ENCODE measurements at places on chromosomes 13 and 19.

- DNase-seq: no peak
These were observed 62.3 kb downstream of the ZNF627 start for GRCh38 chr19:11659612-11660011.

GRCh38 chr13:48485432-48485831 is 47.4 kb downstream of the RCBTB2 start:
- DNase-seq: no peak

GRCh38 chr19:35375505-35376307 is 4.8 kb downstream of the GPR42 start:
- no peak for DNase-seq

DNA sequence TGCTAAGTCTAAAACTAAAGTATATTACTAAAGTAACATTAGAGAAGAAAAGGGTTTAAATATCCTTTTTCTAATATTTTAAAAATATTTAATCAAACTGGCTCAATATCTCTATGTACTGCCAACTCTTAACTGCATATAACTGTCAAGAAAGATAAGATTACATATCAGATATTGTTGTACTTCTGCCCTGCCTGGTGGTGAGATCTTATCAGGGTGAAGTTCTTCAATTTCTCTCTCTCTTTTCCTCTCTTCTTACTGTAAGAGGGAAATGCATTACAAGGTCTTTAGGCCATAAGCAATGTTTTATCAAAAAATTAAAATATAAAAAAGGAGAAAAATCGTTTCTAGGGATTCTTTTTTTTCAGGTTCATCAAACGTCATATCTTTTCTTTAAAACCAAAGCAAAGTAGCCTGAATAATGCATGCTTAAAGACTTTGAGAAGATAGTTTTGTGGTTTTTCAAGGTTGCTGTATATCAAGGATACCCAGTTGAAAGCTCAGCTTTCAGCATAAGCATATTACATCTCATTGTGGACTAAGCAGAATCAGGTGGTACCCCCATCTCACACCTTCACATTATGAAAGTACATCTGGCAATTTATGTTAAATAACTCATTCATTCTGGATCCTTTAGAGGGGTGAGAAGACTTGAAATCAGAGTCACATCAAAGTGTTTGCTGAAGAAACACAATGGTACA is 1625.7 kb upstream of the SLC10A2 start:
- no peak for DNase-seq

- DNase-seq: no peak
These were observed 413.1 kb upstream of the ARGLU1 start for GRCh38 chr13:106981051-106981450.

DNA sequence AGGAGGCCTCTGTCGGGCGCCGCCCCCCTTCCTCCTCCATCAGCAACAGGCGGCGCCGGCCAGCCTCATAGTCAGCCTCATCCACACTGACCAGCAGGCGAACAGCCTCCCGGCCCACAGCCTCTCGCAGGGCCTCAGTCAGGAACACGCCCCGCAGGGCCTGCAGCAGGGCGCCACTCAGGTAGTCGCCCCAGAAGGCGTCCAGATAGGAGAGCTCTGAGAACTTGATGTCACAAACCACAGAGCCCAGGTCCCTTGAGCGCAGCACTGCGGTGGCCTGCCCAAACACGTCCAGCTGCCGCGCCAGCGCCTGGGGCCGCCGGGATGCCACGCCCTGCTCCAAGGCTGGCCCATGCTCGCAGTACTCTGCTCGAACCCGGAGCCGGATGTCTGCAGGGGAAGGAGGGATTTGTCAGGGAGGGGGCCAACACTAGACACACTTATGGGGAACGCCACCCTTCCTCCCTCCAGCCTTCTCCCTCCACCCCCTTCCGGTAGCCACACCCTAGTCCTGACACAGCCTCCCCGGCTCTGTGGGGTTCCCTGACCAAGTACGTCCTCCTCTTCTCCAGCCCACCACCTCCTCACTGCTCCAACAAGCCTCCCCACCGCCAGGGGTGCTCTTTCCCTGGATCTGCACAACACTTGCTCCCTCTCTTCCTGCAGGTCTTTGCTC is 17.9 kb downstream of the DEDD2 start:
- DNase-seq: peak; percentile 38

GRCh38 chr19:31154021-31154420 is 195.2 kb downstream of the TSHZ3 start:
- no peak for DNase-seq
